ENCODE measurements at places on chromosomes 12 and 14.

DNA sequence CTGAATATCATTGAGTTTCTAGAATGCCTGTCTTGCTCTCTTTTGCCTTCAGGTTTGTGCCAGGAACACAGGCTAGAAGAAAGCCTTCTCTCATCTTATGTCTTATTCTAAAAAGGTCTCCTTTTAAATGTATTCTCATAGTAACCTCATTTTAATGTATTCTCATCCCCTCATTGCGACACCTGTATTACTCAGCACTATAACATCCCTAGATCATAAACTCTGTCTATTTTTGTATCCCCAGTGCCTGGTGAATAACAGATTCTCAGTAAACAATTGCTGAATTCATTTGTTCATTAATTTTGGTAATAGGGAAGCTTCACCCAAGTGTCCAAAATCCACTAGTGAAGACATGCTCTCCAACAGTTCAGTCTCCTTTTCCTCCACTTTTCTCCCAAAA lies 8.8 kb upstream of the LRRK2 start:
- DNase-seq, result no peak

DNA sequence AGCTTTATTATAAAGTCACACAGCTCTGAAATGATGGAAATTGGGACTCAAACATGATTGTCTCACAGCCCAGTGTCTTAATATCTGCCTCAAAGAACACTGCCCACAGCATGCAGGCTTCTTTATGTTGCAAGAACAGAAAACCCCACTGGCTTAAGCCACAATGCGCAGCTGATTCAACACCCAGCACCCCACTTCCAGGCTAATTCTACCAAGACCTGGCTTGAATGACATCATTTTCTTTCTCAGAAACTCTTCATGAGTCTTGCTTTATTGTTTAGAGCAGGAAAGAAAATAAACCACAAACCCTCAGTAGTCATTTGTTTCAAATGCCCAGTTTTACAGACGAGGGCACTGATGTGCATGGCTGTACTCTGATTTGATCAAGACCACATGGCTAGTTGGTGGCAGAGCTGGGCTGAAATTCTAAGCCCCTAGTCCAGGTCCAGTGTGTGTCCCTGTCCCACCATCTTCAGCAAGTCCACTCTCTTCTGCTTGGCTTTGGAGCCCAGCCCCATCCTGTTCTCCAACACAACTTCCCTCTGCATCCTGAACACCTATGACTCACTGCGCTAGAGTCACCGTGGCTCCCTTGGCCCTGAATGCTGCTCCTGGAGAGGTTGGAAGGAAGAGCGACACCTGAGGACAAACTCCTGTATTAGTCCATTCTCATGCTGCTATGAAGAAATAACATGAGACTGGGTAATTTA lies 50.3 kb upstream of the SRSF5 start:
- no peak for DNase-seq

DNA sequence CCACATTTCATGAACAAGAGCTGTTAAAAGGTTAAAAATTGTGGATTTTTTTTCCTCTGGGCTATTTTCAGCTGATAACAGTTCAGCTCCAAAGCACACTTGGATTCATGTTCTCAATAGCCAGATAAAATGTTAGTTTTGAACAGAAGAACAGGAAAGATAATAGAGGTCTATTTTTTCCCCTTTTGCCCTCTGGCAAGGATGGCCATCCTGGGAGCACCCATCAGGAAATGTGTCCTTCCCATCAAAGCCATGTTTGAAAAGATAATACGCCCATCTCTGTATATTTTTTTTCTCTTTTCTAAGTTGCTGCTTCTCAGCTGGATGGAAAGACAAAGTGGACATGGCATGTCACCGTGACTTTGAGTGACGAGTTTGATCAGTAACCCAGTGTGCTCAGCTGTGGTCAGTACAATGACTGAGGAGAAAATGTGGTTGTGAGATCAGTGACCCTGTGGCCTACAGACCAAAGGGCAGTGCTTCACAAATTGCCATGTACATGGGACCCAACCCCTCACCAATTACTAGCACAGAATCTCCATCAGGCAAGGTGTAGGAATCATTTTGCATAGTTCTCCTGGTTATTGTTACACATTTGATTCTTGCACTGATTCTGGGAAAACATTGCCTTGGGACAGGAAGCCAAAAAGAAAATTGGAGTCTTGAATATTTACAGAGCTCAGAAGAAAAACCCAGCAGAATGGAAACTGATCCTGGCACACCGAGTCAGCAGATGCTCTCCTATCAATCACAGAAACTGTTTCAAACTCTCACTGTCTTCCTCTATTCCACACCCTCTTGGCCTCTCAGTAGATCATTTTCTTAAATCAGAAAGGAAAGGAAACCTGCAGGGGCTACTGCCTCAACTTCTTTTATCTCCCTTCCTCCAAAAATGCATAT lies 64.3 kb downstream of the ANO6 start:
- DNase-seq, result no peak

GRCh38 chr12:116319898-116320621 lies 42.6 kb upstream of the MED13L start:
- DNase-seq, result no peak

All from anterior cingulate cortex (tissue), 58 donors.